Kidney (tissue), 22 donors: ENCODE measurements at places on chromosomes 1 and 21.

DNA sequence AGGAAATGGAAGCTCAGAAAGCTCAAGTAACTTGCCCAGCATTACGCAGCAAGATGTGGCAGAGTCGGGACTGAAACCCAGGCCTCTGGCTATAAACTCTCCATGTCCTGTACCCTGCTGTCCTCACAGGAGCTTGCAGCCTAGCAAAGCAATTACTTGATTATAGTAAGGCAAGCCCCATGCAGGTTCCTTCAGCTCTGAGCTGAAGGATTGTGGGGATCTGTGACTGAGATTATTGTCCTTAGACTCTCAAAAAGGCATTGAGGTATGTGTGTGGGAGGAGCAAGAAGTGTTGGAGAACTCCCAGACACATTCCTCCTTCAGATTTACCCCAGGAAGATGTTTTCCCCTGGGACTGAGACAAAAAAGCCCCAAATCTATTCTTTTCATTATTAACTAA is 124.0 kb upstream of the SPATA6 start:
- no peak for DNase-seq

DNA sequence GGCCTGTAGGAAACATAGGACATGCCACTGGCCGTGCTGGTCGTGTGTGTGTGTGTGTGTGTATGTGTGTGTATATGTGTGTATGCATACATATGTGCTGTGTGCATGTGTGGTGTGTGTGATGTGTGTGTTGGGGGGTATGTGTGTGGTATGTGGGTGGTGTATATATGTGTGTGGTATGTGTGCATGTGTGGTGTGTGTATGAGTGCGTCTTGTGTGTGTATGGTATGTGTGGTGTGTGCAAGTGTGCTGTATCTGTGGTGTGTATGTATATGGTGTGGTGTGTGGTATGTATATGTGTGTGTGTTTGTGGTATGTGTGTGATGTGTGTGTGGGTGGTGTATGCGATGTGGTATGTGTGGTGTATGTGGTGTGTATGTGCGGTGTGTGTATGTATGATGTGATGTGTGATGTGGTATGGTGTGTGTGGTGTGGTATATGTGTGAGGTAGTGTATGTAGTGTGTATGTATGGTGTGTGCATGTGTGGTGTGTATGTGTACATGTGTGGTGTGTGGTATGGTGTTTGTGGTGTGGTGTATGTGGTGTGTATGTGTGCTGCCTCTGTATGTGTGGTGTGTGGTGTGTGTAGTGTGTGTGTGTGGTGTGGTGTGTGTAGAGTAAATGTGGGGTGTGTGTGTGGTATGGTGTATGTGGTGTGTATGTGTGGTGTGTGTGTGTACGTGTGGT is 120.8 kb upstream of the CACHD1 start:
- no peak for DNase-seq

DNA sequence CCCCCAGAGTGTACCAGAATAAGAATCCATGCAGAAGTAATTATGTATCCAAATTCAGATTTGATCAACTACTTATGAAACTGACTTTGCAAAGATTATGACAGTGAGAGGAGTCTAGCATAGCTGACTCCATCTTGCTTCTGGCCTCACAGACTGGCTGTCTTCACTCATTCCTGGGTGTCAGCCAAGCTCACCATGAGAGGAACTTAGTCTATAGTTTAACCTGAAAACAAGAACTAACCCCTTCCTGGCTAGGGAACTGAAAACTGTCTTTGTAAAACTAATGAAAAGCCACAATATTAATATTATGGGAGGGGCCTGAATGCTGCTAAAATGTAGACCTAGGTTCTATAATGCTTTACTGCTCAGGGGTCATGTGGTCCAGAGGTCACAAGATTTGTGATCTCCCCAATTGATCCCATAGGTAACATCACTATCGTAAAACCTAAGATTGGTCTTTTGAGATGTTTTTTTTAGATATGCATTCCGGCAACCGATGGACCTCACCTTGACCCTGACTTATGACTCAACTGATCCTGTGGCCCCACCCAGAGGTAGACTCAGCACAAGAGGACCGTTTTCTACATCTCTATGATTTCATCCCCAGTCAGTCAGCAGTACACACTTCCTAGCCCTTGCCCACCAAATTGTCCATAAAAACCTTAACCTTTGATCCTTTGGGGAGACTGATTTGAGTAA is 55.2 kb downstream of the ATP1B1 start:
- no peak for DNase-seq

GRCh38 chr1:18819203-18819602 is 40.3 kb downstream of the TAS1R2 start:
- DNase-seq, result no peak

DNA sequence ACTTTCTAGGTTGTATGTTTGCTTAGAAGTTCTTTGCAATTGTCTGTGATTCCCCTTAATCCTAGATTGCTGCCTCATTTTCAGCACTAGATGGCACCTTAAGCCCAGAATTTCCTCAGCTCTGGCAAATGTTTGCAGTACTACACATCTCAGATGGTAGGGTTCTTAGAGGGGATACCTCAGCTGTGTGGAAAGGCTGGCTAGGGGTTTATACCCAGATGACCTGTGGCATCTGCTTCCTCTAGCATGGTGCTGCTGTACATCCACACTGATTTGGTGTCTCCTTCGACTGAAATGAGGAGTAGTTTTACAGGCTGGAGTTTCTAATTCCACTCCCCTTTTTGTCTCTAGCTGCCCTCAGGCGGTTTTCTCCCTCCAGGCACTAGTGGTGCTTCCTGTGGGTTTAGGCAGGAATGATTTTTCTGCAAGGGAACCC is 23.5 kb downstream of the ASB17 start:
- DNase-seq, result no peak

- DNase-seq, result no peak
These were observed 2.8 kb downstream of the GCSAML start for GRCh38 chr1:247551721-247552120.

DNA sequence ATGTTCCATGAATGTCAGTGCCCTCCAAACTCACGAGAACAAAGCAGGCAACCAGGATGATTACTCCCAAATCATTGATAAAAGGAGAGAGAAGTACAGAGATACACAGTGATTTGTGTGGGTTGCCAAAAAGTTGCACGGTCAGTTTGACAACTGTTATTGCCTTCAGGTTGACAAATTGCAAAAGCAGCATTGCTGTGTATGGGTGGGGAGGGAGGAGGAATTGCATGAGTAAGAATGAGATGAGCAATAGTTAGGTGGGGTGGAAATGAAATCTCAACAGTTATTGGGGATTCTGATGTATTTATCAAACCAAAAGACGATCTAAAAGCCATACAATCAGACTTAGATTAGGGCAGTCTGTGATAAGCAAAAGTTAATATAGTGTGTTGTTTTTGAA is 93.7 kb downstream of the NTMT2 start:
- no peak for DNase-seq

DNA sequence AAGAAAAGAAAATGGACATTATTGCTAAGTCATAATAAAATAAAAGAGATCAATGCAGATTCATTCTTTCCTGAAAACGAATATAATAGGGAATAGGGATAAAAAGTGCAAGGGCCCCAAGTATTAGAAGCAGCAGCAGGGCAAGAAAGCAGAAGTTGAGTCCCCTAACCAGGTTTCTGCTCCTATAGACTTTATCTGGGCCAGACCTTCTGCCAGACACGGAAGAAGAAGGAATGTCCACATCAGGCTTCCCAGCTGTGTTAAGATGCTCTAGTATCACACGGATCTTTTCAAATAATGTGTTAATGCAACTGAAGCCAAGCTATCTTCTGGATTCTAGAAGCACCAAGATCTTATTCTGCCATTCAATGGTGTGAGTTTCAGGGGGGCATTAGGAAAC is 26.9 kb downstream of the CD244 start:
- DNase-seq, result no peak

- DNase-seq, result no peak
These were observed 154.6 kb downstream of the SLC30A10 start for GRCh38 chr1:219773775-219774174.

DNA sequence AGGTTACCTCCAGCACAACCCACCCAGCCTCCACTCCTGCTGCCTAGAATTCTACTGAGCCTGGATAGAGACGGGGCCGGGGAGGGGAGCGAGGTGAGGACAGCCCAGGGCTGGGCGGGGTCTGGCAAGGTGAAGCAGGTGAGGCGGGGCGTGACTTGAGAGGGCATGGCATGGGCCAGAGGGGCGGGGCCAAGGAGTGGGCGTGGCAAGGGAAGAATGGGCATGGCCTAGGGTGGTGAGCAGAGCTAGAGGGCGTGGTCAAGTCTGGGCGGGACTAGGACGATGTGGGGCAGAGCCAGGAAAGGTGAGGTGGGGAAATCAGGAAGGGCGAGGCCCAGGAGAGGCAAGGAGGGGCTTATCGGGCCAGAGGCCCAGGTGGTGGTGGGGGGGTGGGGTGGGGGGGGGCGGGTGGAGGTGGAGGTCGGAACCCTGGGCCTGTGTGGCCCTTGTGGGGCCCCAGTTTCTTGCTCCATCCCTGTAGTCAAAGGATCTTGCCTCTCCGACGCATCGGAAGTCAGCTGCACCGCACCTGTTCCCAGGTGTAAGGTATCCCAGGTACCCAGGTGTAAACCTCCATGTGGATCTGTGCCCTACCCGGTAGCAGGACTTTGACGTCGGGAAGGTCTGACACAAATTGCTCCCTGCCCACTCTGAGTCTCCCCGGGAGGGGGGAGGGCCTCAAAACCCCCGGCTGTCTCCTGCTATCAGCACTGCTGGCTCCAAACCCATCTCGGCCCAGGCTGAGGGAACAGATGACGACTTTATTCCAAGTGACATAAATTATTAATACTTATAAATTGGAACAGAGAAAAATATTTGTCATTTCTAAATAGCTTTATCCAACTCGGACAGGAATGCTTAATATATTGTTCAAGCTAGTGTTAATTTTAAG is 32.9 kb upstream of the UTS2 start:
- no peak for DNase-seq

DNA sequence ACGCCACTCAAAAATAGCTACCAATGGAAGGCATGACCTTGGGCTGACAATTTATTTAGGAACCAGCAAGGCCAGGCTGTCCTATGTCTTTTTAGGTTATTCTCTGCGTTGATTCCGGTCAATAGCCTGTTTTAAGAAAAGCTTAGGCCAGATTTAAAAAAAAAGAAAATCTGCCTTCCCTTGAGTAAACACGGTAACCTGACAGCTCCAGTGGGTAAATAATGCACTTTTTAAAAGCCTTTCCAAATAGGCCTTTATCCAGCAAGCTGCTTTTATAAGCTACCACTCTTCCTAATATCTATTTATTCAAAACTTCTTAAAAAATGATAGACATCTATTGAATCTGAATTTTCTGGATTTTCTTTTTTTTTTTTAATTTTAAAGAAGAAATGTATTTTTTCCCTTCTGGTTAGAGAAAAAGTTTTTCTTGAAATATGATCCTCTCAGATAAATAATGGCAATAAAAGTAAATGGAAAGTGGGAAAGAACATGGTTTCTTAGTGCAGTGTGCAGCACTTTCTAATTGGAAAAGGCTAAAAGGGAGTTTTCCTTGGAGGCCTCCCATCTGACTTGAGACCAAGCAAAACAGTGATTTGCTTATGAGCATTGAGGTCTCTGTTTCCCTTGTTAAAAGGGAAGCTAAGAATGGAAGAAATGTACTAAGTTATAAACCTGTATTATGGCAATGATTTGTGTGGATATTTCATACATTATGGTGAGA is 281.0 kb upstream of the RUNX1 start:
- peak; percentile 67 for DNase-seq

- DNase-seq, result peak; percentile 30
These were observed 8.9 kb downstream of the ACTRT2 start for GRCh38 chr1:3029991-3030662.

DNA sequence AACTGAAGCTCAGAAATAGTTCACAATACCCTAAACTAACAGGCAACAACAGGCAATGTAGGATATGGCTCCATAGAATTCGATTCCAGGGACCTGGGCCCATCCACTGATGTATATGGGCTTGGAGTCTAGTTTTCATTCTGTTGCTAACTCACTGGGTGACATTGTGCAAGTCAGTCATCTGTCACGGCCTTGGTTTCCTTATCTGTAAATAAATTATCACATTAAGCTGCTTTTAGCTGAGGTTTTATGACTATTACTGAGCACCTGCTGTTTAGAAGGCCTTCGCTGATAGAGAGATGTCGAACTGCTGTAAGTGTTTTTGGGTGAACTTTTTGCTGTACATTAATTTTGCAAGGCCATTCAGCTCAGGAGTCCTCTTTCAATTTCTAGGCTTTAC is 22.9 kb upstream of the ERO1B start:
- DNase-seq, result no peak

DNA sequence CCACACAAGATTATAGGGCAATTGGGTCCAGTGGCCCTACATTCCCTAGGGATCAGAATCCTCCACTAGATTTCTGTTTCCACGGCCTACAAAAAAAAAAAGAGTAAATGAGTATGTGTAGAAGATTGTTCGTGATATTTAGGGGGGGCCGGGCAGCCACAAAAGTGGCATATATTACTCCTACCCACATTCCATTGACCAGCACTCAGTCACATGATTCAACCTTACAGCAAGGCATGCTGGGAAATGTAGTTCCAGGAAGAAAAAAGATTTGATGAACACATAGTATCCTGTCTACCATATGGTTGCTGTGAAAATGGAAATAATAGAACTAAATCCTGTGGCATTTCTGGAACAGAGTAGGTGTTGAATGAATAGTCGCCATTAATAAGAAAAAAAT is 43.4 kb upstream of the GJB5 start:
- DNase-seq, result peak; percentile 23

- peak; percentile 68 for DNase-seq
These were observed 8.7 kb upstream of the MDM4 start for GRCh38 chr1:204507317-204508105.

GRCh38 chr1:62433861-62434617 is 2.8 kb upstream of the USP1 start:
- no peak for DNase-seq

- DNase-seq, result no peak
These were observed 102.6 kb upstream of the ZNF644 start for GRCh38 chr1:91124290-91124985.

DNA sequence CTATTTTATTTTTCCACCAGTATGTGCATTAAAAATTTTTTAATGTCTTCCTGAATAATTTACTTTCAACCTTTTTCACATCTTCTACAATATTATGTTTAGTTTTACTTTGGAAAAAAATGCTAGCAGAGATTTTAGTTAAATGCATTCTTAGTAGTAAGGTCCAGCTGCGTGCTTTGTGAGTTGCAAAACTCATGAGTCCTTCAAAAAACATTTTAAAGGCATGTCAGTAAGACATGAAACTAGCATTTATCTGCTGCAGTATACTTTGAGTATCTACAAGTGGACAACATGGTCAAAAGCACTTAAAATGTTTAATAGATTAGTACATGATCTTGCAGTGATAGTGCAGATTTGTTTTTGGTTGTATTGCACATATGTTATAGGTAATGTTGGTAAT is 139.0 kb downstream of the HS2ST1 start:
- no peak for DNase-seq

GRCh38 chr1:71809085-71809484 is 473.3 kb downstream of the NEGR1 start:
- no peak for DNase-seq

DNA sequence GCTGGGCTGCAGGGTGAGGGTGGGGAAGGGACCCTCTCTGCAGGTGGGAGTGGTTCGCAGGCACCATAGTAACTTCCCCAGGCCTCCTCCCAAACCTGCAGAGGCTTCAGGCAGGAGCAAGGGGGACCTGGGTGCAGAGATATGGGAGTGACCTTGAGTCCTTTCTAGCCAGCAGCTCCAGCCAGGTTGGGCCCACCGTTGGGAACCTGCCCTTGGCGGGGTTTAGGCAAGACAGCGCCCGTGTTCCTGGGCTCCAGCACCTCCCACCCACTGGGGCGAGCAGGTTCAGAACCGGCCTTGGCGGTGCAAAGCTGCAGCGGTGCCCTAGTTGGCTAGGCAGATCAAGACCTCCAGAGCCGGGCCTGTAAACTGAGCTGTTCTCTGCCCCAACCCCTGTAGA is 2.2 kb upstream of the PRDM16 start:
- DNase-seq, result no peak

GRCh38 chr1:84361796-84362195 is 36.5 kb upstream of the DNASE2B start:
- no peak for DNase-seq
